ENCODE measurements at places on chromosomes 16 and 17. TPM values are rescaled to one million over a fixed set of nuclear protein-coding genes. Genes with fewer than 3 reads are reported as not detected.

Gene CD300H
- not detected for total RNA-seq

Gene FOXL1
- total RNA-seq = 27.3 TPM

Gene BAHCC1
- total RNA-seq = 7.4 TPM

Gene GAS2L2
- not detected for total RNA-seq

Gene NPIPB6
- total RNA-seq = 6.1 TPM

All from smooth muscle cell of trachea (primary cell).